ENCODE measurements at places on chromosomes 5 and 9. TPM values are rescaled to one million over a fixed set of nuclear protein-coding genes. Genes with fewer than 3 reads are reported as not detected.

DNA sequence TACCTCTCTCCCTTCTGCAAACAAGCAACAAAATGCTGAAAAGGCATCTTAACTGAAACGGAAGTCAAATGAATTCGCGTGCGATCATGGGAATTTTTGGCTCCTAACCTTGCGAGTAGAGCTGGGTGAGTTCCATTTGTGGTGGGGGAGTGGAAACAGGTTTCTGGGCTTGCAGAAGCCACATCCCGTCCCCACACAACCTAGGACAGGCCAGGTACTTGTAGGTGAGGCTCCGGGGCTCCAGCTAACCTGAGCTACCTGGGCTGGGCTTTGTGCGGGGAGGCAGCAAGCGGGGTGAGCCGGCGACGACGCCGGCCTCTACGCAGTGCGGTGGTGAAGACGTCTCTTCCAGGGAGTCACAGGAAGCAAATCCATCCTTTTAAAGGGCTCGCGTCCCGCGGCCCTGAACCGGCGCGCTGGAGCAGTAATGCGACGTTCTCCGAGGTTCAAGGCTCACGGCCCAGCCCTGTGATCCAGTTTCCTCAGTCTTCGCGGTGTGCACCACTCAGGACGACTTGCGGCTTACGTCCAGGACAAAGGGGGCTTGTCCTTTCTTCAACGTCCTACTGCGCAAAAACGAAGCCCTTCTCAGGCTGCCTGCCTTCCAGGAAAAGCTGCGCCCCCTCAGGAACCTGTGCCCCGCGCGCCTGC is 567 bp upstream of the SPIN1 start:
- no peaks in the 10 kb centered on the region for H3K36me3 ChIP-seq
- DNase-seq, result no peak
- H3K27ac ChIP-seq, result no peak overlapping the region
- H3K4me1 ChIP-seq, result peaks cover 25% of the 10 kb centered on the region
- peak overlapping the region; percentile 71 for H3K4me3 ChIP-seq

- no peak for DNase-seq
- no peak overlapping the region for H3K4me3 ChIP-seq
- peaks cover 3% of the 10 kb centered on the region for H3K4me1 ChIP-seq
- no peaks in the 10 kb centered on the region for H3K36me3 ChIP-seq
These were observed 40.2 kb downstream of the STARD4 start for GRCh38 chr5:111472096-111472495.

PCDHB8 gene
- total RNA-seq, result not detected

PCDH1 gene
- 0.36 TPM for total RNA-seq

DNA sequence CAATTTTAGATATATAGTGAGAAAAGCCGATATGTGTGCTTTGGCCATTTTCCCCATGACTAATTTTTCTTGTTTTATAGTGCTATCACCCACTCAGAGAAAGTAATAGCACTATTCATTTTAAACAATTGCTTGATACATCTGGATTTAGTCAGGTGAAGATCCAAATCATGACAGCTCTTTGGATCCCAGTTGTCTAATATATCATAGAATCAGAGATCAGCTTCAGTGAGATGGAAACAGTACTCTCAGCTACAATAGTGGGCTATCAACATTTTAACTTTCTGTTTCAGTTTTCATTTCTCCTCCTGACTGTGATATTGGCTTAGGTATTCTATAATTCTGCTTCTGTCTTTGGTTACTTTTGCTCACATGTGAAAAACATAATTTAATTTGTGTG is 38.7 kb downstream of the VCAN start:
- H3K4me1 ChIP-seq, result no peaks in the 10 kb centered on the region
- no peak overlapping the region for H3K4me3 ChIP-seq
- H3K36me3 ChIP-seq, result no peaks in the 10 kb centered on the region
- no peak for DNase-seq
- no peaks in the 10 kb centered on the region for H3K27me3 ChIP-seq
